AG04449 (cell line): ENCODE measurements at places on chromosomes 16 and 17.

DNA sequence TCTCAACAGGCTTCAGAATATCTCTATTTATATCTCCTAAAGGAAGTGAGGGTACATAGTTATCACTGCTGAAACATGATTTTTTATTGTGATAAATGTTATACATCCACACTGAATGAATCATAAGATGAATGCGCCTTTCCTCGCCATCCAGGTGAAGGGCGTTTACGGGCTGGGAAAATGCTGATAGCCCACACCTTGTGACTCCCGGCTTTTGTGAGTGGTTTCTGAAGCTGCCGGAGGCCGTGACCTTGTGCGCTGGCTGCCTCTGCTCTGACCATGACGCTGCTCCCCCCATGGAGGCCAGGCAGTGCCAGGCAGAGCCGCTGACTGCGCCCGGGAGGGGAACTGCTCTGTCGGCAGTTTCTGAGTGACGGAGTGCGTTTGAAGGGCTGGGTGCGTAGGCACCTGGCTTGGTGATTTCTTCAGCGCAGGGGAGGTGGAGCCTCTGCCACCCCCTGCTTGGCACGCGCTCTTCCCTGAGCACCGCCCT, 97.2 kb downstream of the RAP1GAP2 start:
- no peak for DNase-seq

DNA sequence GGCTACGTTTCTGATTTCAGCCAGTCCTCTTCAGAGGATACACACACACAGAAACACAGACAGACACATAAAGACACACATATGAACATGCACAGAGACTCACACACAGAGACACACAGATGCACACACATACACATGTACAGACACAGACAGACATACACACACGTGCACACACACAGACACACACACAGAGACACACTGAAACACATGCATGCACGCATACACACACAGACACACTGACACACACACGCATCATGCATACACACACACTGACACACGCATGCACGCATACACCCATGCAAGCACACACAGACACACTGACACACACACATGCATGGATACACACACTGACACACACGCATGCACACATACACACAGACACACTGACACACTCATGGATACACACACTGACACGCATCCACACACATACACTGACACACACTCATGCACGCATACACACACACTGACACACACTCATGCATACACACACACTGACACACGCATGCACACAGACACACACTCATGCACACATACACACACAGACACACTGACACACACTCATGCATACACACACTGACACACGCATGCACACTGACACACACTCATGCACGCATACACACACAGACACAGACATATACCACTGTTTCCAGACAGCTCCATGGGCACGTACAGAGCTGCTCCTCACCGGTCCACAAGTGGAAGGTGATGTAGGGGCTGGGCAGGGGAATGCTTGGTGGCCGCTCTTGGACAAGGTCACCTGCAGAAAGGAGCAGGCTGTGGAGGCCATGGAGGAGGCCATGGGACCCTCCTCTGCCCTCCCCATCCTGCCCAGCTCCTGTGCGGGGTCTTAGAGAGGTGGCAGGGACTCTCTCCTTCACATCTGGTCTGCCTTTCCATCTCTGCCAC, 30.1 kb upstream of the MFSD6L start:
- no peak for DNase-seq

DNA sequence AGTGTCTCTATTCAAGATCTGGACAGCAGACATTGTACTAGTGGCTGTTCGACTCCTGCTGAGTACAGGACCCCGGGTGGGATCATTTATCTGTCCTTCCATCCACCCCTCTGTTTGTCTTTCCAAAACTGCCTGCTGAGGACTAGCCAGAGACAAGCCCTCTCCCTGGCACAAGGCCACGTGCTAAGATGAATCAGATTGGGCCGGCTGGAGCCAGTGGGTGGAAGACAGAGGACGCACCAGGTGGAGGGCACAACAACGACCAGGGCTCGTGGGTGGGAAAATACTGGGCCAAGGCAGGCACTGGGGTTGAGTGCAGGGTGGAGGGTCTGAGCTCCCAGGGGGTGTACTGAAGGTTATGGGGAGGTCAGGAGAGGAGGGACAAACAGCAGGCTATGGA, 1.4 kb upstream of the CA7 start:
- DNase-seq: no peak

DNA sequence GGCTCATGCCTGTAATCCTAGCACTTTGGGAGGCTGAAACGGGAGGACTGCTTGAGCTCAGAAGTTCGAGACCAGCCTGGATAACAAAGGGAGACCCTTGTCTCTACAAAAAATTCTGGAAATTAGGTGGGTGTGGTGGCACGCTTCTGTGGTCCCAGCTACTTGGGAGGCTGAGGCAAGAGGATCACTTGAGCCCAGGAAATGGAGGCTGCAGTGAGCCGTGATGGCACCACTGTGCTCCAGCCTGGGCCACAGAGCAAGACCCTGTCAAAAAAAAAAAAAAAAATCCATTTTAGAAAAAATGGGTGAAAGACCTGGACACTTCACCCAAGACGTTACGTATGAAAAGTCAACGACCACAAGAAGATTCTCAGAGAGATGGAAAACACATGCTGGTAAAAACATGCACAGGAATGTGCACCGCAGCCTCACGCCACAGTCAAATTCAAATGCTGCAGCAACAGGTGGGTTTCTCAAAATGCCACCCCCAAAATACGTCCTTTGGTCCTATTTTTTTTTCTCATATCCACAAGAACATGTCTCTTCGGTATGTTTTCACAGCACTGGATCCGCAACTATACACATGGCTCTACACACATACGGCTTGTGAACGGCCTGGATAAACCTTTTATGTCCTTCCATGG, 17.1 kb downstream of the CSNK1D start:
- no peak for DNase-seq

DNA sequence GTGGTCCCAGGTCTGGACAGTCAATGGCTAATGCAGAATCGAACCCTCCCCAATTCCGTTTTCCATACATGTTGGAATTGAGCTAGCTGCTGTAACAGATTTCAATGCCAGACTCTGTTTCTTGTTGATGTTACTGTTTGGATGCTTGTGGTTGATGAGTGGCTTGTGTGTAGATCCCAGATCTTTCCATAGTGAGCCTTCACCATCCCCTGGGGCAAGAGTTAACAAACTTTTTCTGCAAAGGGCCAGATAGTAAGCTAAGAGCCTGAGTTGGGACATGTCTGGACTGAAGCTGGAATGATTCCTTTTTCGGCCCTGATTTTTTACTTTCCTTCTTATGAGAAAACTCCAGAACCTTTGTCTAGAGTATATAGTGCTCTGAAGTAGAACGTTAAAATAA, 296.3 kb downstream of the CPPED1 start:
- DNase-seq: no peak

GRCh38 chr17:34068571-34068970, 186.5 kb upstream of the CCL2 start:
- no peak for DNase-seq

DNA sequence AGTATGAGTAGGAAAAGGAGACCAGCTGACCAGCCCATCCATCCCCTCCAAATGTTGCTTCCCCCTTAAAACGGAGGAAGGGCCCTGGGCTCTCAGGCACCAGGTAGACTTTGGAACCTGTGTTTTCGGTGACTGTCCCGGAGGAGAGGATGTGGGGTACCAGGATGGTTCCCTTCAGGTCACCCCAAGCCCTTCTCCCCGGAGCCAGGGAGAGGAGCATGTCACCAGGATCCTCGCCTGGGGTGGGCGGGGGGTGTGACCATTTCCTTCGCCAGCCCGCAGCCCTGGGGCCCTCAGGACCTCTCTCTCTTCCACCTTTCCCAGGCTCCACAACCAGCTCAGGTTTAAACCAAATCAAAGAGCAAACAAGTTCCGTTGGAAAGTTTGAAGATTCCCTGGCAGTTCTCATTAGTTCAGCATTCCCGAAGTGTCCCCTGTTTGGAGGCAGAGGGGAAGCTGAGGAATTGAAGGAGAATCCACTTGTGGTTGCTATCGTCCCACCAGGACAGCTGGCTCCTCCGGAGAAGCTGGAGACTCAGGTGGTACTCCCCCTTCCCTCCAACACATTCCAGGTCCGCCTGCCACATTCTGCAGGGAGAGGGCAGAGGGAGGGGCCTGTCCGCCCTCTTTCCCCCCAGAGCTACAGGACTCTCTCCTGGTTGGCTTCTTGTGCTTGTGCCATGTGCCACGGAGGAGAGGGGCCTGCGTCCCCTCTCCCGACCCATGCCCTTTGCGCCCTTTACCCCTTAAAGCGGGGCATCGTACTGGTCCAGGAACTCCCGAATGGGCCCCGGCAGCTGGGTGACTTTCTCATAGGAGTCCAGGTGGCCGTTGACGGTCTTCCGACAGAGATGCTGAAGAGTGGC, 2.0 kb downstream of the SOCS3 start:
- no peak for DNase-seq

DNA sequence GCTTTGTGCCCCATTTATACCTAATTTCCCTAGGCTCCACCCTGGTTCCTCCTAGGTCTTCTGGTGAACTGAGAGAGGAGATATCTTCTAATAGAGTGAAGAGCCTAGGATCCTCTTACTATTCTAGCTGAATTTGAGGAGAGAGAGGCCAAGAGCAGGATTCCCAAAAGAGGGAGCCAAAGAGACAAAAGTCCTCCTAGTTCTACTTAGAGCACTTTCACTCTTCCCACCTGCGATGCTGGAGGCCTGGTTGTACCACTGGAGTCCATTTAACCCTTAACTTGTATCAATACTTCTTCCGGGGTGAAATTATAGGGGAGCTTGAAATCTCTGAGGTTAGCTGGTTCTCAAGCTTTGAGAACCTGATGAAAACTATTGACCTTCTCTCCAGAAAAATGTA, 3.4 kb upstream of the SSH2 start:
- DNase-seq: no peak

DNA sequence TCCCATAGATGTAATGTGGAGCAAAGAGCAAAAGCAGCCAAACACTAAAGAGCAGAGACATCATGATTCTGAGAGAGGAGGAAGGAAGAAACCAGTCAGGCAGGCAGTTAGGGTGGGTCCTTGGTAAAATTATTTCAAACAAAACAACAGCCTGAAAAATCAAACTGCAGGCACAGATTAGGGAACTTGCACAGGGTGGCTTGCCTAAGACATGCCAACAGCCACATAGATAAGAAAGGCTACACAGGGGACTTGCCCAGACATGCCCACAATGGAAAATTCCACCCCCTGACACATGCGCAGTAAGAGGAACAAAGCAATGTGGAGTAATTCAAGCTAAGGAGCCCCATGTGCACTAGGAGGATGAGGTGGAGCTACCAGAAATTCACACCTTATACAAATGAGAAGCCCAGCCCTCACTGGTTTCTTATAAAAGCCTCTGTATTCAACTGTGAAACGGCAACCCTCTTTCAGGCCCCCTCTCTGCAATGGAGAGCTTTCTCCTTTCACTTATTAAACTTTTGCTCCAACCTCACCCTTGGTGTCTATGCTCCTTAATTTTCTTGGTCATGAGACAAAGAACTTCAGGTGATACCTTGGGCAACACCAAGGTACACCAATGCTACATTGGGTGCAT, 7.3 kb upstream of the GAS7 start:
- no peak for DNase-seq

GRCh38 chr16:48619979-48620378, 10.0 kb upstream of the N4BP1 start:
- no peak for DNase-seq

GRCh38 chr17:41308918-41309359, at the start of gene KRTAP16-1:
TSS of gene KRTAP16-1 (minus strand) at chr17:41309309. CDS start at chr17:41309253, 56 bp downstream.
- no peak for DNase-seq

DNA sequence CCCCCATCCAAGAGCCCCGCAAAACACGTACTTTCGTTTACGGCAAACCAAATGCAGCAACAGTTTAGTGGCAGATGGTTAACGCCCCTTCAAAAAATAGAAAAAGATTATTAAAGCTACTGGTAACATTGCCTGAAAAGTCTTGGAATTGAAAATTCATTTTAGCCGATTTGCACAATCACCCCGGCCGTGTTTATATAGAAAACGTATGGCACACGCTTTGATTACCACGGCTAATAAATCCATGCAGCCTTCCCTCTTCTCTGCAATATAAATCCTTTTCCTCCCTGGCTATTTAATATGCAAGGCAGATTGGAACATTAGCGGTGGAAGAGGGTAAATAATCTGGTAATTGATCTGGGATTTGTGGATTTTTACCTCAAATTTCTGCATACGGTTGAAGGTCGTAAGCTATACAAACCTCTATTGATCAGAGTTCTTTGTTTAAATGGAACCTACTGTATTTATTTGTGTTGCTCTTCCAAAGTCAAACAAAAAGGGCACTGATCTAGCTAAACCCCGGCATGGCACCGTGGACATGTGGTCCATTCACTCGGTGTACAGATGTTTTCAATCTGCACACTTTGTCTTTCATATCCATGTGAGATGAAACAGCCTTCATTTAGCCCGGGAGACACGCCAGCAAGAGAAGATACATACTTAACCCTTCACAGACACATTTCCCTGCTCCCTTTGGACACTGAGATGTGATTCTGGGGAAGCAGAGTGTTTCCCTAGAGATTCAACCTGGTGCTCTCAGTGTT, 238.1 kb upstream of the MAF start:
- DNase-seq: no peak

GRCh38 chr16:85176541-85177447, 64.5 kb upstream of the CIBAR2 start:
- no peak for DNase-seq

DNA sequence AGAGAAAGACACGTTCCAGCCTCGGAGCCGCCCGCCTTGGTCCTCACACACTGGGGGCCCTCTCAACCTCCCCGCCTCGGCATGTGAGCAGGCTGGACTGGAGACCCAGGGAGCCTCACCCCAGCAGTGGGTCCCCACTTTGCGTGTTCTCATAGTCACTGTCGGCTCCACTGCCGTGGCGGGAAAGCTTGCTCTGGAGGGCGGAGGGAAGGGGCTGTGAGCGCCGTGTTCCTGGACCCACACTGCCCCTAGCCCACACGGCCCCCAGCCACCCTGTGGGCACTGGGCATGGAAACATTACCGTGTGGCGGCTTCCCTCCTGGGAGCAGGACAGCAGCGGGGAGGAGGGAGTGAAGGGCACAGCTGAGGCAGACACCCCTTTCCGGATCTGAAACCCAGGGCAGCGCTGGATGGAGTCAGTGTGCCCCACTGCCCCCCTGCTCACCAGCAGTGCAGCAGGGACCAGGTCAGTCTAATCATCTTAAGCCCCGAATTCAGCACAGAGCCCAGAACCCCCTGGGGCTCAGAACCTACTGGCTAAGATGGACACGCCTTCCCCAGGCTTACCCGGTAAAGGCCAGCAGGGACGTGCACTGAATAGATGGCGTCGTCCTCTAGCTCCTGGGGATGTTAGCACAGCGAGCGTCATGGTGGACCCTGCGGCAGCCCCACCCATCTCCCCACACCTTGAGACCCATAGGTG, 7.2 kb downstream of the TP53I13 start:
- no peak for DNase-seq

GRCh38 chr17:29614349-29615047, 8.2 kb downstream of the CORO6 start:
- DNase-seq: no peak

DNA sequence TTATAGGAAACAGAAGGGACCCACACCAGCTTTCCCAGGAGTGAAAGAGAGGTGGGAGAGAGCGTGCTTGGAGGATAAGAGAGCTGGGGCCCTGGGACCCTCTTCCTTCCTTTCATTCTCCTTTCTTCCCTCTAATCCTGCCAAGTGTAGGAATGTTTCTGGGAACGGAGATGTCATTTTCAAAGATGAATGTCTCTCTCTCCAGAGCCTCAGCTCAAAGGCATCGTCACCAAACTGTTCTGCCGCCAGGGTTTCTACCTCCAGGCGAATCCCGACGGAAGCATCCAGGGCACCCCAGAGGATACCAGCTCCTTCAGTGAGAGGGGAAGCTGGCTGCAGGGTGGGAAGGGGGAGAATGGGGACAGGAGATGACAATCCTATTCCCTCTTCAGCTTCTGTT, 2.0 kb downstream of the FGF11 start:
- DNase-seq: no peak
